ENCODE measurements at places on chromosomes 13 and 19.

DNA sequence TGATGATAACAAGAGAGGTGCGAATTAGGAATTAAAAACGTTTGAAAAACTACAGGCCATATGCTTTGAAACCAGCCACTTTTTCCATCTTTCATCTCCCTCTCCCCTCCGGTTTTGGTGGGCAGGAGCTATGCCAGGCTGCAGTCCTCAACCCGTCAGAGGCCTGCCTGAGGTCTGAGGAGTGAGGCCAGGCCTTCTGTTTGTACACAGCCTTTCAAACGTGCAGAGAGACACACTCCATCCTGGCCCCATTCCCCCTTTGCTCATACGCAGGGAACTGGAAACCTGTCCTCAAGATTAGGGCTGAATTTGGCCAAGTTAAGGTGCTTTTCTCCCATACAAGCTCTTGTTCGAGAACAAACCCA lies 74.5 kb downstream of the ZIC5 start:
- DNase-seq, result no peak

- DNase-seq, result no peak
Observed at GRCh38 chr19:2409352-2409912, 18.0 kb downstream of the TIMM13 start.

GRCh38 chr13:28423010-28423409 lies 71.9 kb downstream of the FLT1 start:
- no peak for DNase-seq

GRCh38 chr19:58007285-58007684 lies 4.7 kb upstream of the ZNF606 start:
- DNase-seq, result no peak

DNA sequence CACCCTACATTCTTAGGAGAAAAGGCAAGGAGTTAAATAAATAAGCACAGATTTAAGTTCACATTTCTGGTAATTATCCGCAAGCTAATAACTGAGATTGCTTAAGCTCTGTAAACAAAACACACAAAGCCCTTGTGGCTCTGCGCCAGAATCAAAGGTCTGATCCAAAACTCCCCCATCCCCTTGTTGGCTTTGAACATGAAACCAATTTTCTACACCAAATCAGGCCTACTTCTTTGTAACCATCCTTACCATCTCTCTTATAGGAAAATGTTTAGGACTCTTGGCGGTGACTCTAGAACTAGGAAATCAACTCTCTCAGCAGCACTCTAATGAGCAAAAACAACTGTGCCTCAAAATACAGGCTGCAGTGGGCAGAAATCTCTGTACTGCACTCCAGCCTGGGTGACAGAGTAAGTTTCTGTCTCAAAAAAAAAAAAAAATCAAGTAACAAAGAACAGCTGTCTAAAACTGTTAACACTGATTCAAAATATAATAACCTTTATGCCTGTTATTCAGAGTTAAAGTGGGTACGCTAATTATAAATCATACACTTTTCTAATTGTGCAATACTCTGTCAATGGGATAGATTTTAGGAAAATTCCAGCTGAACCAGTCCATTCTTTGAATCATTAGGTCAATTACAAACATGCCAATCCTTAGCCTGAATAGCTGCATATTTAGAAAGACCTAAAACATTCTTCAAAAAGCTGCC lies 25.8 kb downstream of the ABCC4 start:
- DNase-seq, result no peak

DNA sequence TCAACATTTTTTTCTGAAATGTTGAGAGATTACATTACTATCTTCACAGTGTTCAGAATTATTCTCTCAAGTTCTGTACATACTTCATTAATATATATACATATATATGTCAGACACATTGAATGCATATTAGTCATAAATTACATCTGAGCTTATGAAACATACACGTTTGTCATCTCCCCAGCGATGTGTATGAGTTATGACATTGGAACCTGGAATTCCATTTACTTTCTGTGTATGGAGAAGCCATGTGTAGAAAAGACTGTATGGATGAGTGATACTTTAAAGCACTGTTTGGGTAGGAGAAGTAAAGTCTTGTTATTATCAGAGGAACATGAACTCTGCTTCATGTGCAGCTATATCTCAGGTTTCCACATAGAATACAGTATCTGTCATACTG lies 167.2 kb downstream of the FGF14 start:
- no peak for DNase-seq

DNA sequence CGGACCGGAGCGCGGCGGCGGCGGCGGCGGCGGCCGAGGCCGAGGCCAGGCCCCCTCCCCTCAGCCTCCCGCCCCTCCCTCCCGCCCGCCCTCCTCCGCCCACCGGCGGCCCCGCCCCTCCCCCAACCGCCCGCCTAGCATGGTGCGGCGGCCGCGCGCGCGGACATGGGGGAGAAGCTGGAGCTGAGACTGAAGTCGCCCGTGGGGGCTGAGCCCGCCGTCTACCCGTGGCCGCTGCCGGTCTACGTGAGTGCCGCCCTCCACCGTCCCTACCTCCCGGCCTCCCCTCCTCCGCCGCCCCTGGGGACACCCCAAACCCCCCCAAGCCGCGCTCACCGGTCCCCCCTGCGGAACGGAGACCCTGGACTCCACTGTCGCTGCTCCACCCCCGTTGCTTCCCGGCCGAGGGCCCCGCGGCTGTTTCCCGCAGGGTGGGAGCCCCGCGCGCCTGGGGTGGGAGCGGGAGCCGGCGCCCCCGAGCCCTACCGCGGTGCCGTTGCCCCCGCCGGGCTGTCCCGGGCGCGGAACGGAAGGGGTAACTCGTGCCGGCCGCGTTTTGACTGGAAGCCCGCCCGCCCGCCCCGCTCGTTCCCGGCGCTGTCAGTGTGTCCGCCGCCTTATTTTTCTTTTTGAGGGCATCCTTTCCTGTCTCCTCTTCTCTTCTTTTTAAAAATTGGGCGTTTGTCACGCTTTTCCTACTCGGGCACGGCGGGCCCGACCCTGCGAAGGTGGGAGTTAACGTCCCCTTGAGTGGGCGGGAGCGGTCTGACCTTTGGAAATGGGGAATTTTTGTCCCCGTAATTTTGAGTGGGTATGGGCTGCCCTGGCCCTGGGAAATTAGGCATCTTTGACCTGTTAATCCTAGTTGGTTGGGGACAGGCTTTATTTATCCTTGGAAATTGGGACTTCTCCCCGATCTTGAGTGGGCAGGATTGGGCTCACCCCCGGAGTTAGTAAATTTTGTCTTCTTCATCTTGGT lies 576 bp downstream of the DOT1L start:
- DNase-seq, result no peak

DNA sequence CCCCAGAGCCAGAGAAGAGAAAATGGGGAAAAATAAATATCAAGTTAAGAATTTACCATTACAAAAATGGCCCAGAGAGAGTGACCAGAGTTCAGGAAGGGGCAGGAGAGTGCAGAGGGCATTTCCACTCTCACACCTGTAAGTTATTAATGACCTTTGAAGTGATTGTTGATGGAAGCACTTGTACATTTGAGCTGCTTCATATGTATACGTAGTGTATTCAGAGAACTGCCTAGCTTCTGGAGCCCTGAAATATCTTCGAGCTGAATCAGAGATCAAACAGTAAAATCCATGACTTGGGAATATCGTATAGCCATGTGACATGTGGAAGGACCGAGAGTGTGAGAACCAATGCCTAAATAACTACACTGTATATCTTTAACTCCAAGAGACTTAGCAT lies 49.2 kb upstream of the PCCA start:
- no peak for DNase-seq

DNA sequence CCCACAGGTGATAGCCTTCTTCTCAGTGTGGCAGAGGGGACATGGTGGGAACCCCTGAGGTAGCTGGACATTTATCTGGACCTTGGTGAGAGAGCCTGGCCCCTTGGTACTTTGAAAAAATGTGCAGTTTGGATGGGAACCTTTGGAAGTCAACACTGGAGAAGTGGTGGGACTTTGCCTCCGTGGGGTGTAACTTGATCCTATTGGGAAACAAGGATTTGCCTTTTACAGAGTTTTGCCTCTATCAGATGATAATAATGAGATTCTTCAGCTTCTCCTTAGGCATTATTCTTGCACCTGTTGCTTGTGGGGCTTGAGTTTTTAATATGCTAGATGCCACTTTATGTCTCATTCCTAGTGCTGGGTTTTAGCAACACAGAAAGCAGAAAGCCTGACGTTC lies 99.0 kb downstream of the ERCC5 start:
- no peak for DNase-seq
